Activated B cell treated with CpG ODN at 0.5 μM for 24 hours (primary cell): ENCODE measurements at places on chromosomes 6 and 20.
A peak's percentile ranks its signal among the peaks of the same experiment; 100 is the strongest.

DNA sequence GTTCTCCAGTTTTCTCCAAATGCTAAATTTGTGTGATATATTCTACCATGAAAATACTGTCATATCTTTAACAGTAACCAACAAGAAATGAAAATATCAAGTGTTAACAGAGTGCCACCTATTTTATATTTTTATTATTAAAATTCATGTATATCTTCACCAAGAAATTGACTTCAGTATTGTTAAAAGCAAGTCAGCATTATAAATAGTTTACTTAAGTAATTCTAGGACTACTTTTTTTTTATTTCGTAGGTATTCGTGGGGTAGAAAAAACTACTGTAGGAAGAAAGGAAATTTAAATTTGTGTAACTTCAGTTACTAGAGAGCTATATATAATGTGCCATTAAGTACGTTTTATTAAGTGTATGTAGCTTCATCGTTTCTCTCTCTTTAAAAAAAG, 6.3 kb upstream of the MAN1A1 start:
- H3K27me3 ChIP-seq = no peaks in the 10 kb centered on the region
- H3K27ac ChIP-seq = no peak overlapping the region
- no peak for DNase-seq
- H3K4me1 ChIP-seq = peaks cover 53% of the 10 kb centered on the region
- no peak overlapping the region for H3K4me3 ChIP-seq
- no peaks in the 10 kb centered on the region for H3K36me3 ChIP-seq

DNA sequence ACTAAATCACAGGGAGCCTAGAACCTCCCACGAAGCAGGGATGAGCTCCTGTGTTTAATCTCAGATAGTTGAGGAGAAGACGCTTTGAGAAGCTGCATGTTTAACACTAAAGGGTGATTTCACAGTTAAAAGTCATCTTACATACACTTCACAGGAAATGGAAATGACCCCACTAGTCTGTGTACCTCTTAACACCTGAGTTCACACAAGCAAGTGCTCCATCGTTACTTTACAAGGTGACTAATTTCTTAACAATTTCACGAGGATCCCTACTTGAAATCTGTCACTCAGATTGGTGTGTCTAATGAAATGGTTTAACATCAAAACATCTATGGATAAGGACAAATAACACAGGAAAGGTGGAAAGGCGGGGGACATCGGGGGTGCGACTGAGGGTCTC, 93.8 kb upstream of the RPS6KA2 start:
- no peak for DNase-seq
- H3K4me1 ChIP-seq = no peaks in the 10 kb centered on the region
- H3K27ac ChIP-seq = no peak overlapping the region
- H3K4me3 ChIP-seq = no peak overlapping the region
- H3K27me3 ChIP-seq = no peaks in the 10 kb centered on the region

DNA sequence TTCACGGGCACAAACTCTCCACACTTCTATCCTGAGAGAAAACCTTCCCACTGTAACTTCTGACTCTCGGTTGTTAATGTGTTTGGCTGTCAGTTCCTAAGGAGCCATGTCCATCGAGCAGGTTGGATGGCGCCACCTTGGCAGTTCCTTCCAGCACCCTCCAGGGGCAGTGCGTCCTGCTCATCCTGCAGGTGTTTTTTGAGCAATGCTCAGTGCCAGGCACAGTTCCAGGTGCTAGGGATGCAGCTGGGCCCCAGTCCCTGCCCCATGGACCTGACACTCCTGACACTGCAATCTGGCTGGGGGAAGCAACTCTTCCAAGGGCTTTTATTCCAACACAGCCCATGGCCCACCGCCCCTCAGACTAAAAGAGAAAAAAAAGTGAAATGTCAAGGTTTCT, 376.4 kb downstream of the PREX1 start:
- H3K4me1 ChIP-seq = peaks cover under 1% of the 10 kb centered on the region
- no peak for DNase-seq
- H3K27ac ChIP-seq = no peak overlapping the region
- no peak overlapping the region for H3K4me3 ChIP-seq
- H3K36me3 ChIP-seq = no peaks in the 10 kb centered on the region

- H3K4me3 ChIP-seq = peak overlapping the region; percentile 3
- DNase-seq = no peak
- no peaks in the 10 kb centered on the region for H3K36me3 ChIP-seq
- H3K4me1 ChIP-seq = peaks cover 80% of the 10 kb centered on the region
- H3K27me3 ChIP-seq = no peaks in the 10 kb centered on the region
- peak overlapping the region; percentile 95 for H3K27ac ChIP-seq
These were observed 58.0 kb downstream of the GFOD1 start for GRCh38 chr6:13429406-13429753.

DNA sequence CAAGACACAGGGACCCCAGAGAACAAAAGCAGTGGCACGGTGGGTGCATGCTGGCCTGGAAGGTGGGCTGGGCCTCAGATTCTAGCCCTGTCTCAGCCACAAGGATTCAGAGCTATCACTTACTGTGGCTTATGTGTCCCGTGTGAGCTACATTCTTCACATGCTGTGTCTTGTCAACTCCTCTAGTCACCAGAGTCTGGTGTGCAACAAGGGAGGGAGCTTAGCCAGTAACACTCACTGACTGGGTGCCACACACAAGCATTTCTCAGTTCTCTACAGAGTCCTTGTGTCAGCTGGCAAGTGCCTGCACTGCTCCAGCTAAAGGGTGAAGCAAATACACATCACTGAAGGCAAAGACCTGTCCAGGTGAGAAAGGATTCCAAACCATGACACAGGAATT, 186.9 kb upstream of the CDYL start:
- DNase-seq = no peak
- H3K27me3 ChIP-seq = peaks cover 6% of the 10 kb centered on the region
- no peak overlapping the region for H3K27ac ChIP-seq
- no peak overlapping the region for H3K4me3 ChIP-seq
- no peaks in the 10 kb centered on the region for H3K4me1 ChIP-seq

- no peaks in the 10 kb centered on the region for H3K27me3 ChIP-seq
- no peak for DNase-seq
- H3K27ac ChIP-seq = peak overlapping the region; percentile 97
- peak overlapping the region; percentile 80 for H3K4me3 ChIP-seq
These were observed 19.2 kb upstream of the LMBRD1 start for GRCh38 chr6:69816026-69816425.
